ENCODE measurements at places on chromosomes 3 and 15. TPM values are rescaled to one million over a fixed set of nuclear protein-coding genes. Genes with fewer than 3 reads are reported as not detected.

- DNase-seq, result no peak
Observed at GRCh38 chr3:158789592-158789991, 12.3 kb upstream of the MFSD1 start.

DNA sequence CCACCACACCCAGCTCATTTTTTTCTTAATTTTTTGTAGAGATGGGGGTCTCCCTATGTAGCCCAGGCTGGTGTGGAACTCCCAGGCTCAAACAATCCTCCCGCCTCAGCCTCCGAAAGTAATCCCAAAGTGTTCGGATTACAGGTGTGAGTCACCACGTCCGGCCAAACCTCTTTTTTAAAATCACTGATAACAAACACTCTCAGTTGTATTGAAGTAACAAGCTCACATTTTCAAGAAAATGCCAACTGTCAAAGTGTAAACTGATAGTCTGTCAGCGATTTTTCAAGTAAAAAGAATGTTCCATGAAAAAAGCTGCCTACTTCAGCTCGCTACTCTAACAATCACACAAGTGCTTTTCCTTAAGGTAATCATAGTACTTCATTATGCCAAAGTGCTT, 33.4 kb downstream of the UBXN7 start:
- no peak for DNase-seq

GRCh38 chr3:185207481-185207880, 46.4 kb downstream of the EHHADH start:
- no peak for DNase-seq

GRCh38 chr3:141051443-141052200, 475 bp downstream of the SPSB4 start:
- no peak for DNase-seq

GRCh38 chr3:196134691-196135090, 52.8 kb upstream of the TFRC start:
- no peak for DNase-seq

The CCR9 gene
- 8.3 TPM for total RNA-seq
